Activated CD8-positive, alpha-beta memory T cell treated with anti-CD3 and anti-CD28 coated beads, Interleukin-2, amount 50 U/mL, for 4 hours (primary cell): ENCODE measurements at places on chromosomes 13 and 19.

DNA sequence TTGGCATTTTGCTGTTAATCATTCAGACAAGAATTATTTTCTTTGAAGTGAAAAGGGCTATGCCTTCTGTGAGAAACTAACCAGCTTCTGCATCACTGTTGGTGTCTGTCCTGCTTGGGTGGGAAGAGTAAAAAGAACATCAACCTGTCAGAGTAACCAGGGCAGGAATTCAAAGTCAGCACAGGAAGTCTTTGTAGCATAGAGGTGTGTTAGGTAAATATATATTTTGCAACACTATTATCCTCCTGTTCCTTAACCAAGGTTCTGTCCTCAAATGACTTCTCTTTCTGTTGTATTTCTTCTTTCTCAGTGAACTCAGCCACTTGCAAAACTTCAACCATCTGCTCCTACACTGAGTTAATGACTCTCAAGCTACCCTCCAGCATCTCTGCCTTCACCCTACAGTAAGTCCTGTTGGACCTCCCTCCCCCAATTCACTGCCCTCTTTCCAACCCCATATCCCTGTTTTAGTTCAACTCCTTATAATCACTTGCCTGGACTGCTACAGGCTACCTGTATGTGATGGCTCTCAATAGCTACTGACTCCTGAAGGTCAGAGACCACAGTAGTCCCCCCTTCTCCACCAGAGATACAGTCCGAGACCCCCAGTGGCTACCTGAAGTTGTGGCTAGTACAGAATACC is 49.9 kb downstream of the SMAD9 start:
- no peak for DNase-seq

DNA sequence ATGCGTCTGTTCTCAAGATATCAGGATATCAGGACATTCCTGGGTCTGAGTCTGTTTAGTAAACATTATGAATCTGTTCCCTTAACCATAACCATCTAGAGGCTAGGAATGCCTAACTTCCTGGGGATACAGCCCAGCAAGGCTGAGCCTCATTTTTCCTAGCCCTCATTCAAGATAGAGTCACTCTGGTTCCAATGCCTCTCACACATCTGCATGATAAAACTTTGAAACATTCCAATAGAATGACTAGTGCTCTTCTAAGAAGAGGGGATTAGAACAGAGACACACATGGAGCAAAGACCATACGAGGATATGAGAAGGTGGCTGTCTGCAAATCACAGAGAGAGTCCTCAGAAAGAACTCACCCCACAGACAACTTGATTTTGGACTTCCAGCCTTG is 20.6 kb upstream of the CABP5 start:
- DNase-seq, result no peak

DNA sequence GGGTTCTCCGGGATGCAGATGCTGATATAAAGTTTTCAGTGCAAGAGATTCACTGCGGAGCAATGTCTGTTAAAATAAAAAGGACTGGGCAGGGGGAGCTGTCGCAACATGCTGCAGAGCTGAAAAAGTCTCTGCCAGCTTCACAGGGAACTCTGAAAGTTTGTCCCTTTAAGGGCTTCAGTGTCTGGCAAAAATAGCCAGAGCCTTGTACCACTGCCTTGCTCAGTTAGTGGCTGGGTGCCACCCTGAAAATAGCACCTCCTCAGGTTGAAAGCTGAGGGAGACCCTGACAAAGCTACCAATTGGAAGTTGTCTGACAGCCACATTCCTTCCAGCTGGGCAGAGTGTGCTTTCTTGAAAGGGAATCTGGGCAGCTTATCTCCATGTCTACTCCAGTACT is 3.0 kb upstream of the NDFIP2 start:
- DNase-seq, result no peak

- no peak for DNase-seq
These were observed 3.3 kb upstream of the TEX29 start for GRCh38 chr13:111317042-111317550.

DNA sequence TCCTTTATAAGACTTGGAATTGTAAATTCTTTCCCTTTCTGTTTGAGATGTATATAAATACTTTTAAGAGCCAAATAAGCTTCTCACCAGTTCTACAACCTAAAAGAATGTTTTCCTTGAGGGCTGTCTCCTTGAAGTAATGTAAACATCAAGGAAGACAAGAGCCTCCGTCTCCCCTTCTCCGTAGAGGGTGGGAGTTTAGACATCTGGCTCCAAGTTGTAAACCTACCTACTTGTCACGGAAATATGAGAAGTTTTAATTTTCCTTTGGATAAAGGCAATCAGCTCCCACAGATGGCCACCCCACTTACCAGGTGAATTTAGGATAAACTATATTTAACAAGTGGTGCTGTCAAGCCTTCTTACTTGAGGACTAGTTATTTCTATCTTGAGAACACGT is 237.9 kb downstream of the NALCN start:
- DNase-seq, result no peak

GRCh38 chr19:23957660-23958281 is 43.1 kb downstream of the ZNF726 start:
- no peak for DNase-seq
